ENCODE measurements at places on chromosomes 5 and 9.

GRCh38 chr5:132389051-132389331 lies 19.5 kb downstream of the SLC22A5 start:
- DNase-seq, result no peak

DNA sequence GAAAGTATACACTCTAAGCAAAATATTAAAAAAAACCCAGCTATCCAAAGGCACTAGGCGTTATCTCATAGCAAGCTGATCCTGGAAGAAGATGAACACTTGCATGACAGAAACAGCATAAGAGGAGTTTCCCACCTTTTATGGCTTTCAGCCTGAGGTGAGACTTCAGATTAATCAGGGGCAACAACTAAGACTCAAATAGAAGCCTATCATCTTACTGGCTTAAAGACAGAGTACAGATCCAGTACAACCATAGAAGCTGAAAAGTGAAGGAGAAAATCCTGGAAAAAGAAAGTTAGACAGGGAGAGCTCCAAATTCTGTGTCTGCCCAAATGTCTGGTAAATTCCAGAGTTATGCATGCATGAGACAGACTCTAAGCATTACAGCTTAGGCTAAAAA lies 360.8 kb upstream of the KCNN2 start:
- no peak for DNase-seq

DNA sequence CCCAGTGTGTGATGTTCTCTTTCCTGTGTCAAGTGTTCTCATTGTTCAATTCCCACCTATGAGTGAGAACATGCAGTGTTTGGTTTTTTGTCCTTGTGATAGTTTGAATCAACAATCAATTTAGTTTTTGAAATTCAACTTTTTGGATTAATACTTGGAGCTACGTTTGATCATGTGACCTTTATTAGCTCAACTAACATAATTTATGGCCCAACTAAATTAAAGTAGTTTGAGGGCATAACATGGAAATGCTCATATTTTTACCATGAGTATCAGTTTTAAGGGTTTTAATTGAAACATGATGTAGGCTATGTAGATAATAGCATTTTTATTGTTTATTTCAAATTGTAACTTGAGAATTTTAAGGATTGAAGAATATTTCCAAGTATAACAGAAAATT lies 168.0 kb downstream of the CCDC171 start:
- no peak for DNase-seq

DNA sequence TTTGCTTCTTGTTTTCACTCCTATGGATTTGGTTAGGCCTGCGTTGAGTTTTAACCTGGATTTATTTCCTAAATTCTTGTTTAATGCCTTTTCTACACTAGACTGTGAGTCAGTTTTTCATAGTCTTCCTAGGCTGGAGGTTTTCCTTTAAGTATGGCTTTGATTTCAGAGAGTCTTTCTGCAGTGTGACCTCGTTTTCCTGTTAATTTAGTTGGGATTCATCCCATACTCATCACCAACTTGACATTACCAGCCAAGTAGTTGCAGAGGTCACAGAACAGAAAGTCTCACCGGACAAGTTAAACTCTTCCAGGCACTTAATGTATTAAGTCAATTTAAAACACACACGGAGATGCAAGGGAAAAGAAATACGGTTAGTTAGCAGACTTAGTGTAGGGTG lies 29.7 kb upstream of the AUH start:
- DNase-seq, result no peak

GRCh38 chr5:35819026-35819425 lies 37.7 kb upstream of the IL7R start:
- DNase-seq, result no peak

DNA sequence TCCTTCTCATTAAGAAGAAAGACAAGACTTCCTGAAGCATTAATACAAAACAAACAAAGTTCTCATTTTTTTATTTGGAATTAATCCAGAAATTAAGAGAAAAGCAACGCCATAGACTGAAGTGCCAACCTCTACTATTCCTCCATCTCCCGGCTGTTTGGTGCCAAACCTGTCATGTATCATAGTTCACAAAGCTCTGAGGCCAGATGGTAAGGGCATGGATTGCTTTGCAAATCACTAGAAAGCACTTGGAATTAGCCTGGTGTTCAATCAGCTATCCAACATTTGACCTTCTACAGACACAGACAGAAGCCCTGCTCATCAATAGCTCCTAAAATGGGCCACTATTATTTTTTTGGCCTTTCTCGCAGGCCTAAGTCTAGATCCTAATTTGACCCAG lies 33.8 kb downstream of the HTR1A start:
- no peak for DNase-seq

DNA sequence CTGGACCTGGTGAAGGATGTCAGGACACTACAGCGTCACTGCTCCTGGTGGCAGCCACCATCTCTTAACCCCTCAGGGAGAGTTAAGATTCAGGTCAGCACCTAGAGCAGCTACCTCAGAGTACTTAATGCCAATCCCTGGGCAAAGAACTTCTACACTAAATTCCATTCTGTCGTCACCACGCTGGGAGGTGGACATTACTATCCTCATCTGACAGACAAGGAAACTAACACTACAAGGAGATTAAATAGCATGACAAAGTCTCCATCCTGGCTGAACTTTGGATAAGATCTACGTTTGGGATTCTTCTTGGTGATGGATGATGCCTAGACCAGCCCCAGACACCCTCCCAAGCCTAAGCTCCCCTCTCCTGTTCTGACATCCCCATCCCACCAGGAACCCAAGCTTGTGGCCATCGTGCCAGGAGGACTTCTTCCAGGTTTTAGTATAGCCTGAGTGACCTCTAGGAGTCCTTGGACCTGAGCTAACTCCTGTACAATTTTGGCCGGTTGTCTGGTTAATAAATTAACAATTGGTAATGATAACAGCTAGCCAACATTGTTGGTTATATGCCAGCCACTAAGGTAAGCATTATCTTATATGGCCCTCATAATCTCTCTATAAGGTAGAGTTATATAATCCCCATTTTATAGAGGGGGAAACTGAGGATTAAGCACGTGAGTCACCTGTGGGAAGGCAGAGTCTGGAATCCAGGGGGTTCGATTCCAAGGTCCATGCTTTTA lies 54.8 kb downstream of the C5orf15 start:
- DNase-seq, result no peak

DNA sequence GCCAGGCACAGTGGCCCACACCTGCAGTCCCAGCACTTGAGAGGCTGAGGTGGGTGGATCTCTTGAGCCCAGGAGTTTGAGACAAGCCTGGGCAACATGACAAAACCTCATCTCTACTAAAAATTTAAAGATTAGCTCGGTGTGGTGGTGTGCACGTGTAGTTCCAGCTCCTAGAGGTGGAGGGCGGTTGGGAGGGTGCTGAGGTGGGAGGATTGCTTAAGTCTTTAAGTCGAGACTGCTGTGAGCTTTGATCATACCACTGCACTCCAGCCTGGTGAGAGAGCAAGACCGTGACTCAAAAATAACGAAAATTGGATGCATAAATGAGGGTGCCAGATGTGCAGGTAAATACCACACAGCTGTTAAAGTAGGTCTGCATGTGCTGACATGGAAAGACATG lies 39.3 kb upstream of the TDRD7 start:
- DNase-seq, result no peak

DNA sequence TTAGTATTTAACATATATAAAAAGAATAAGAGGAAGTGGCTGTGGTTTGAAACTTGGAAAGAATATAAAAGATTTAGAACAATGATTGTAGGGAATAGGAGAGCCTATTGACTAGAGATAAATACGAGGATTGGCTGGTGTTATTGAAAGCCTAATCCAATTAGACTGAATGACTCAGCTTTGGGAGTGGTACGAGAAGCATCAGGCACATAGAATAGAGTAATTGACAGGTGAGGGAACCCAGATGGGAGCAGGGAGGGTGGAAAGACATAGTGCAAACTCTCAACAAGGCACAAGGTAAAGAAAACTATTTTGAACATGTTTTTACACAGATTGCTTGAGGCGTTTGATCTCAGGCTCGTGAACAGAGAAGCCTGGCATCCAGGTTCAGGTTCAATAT lies 338.9 kb upstream of the KLF9 start:
- DNase-seq, result no peak

DNA sequence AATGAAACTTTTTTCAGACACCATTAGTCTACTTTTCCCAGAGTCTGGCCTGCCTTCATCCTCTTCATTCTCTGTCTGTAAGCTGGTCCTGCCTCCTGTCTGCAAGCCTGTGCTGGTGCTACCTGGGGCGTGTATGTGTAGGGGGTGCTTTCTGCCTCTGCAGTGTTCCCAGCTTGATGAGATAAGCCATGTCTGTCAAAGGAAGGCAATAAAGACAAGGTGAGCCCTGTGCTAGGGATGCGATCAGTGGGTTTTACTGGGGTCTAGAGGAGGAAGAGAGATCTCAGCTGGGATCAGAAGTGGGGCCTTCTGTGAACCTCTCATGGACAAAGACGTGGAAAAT lies 78.0 kb upstream of the TGFBR1 start:
- DNase-seq, result no peak

DNA sequence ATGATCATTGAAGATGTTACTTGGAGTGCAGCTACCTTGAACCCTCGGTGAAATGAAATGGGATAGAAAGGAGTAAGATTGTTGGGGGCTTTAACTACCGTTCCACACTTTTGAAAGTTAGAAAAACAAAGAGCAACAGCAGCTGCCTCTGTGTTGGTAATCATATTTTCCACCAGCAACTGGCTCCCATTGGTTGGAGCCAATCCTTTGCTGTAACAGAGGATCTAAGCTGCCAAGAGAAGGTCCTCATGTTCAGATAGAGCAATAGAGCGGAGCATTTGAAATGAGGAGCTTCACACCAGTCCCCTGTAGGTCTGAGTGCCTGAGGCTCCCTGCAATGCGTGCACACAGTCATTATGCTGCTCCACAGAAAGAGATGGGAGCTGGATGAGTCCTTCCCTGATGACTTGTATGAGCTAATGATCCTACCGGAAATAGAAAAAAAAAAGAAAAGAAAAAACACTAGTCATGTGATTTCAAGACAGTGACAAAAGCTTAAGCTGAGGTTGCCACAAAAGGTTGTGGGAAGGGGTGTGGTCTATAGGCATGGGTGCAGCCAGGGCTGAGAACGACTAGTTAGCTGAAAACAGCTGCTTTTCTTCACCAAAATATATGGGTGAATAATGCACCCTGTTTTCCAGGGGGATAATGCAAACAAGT lies 300.7 kb downstream of the MLLT3 start:
- DNase-seq, result no peak

- no peak for DNase-seq
Measured at GRCh38 chr5:7816535-7816901, 34.4 kb downstream of the CFAP90 start.

DNA sequence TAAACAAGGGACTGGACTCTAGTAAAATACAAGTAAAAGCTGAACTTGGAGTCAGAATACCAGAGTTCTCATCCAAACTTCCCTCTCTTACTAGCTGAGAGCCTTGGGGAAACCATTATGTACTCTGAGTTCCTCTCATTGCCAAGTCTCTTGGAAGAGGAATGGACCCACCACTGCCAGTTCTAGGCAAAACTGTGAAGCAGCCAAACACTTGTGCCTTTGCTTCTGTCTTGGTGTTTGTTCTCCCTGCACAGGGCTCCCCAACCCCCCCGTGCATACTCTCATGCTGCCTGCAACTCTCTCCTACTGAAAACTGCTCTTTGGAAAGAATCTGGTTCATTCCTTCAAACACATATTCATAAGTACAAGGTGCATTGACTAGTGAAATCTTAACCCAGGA lies 102.6 kb downstream of the PDZD2 start:
- no peak for DNase-seq
